Daoy (cell line): ENCODE measurements at places on chromosomes 6 and 20. TPM values are rescaled to one million over a fixed set of nuclear protein-coding genes. Genes with fewer than 3 reads are reported as not detected.

GJA10 gene
- not detected in 2 replicates for total RNA-seq

GFOD1 gene
- 4.5 and 6.3 TPM in 2 replicates for total RNA-seq

PDE7B gene
- 0.17 and 0.65 TPM in 2 replicates for total RNA-seq

TSHZ2 gene
- 0.57 and 1.3 TPM in 2 replicates for total RNA-seq

MEI4 gene
- total RNA-seq: 0.11 and 0.45 TPM in 2 replicates

TTBK1 gene
- total RNA-seq: 0.30 TPM in 1 of 2 replicates, not detected in the other
